ENCODE measurements at places on chromosomes 7 and 10.

DNA sequence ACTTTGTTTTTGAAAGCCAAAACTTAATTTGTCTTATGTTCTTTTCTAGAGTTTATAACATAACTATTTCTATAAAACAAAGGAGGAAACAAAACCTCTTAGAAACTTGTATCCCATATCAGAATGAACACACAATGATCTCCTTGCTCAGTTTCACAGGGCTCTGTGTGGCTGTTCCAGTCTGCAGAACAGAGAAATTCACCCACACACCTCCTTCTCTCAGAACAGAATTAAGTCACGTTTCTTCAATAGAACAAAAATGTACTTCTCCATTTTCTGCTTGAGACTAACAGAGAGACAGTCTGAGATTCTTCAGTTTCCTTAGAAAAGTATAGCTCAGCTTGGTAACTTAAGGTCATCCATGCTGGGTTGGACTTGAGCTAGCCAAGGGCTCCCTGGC lies 15.8 kb upstream of the DOCK1 start:
- no peak for DNase-seq

- DNase-seq: no peak
Measured at GRCh38 chr10:84214612-84215235, 10.6 kb downstream of the LRIT2 start.

GRCh38 chr10:3592424-3592823 lies 192.6 kb downstream of the KLF6 start:
- no peak for DNase-seq

GRCh38 chr7:17054206-17054605 lies 172.4 kb upstream of the AGR3 start:
- no peak for DNase-seq

GRCh38 chr10:101777619-101778145 lies 1.8 kb upstream of the FGF8 start:
- no peak for DNase-seq

GRCh38 chr7:44268671-44269070 lies 56.7 kb downstream of the CAMK2B start:
- no peak for DNase-seq

DNA sequence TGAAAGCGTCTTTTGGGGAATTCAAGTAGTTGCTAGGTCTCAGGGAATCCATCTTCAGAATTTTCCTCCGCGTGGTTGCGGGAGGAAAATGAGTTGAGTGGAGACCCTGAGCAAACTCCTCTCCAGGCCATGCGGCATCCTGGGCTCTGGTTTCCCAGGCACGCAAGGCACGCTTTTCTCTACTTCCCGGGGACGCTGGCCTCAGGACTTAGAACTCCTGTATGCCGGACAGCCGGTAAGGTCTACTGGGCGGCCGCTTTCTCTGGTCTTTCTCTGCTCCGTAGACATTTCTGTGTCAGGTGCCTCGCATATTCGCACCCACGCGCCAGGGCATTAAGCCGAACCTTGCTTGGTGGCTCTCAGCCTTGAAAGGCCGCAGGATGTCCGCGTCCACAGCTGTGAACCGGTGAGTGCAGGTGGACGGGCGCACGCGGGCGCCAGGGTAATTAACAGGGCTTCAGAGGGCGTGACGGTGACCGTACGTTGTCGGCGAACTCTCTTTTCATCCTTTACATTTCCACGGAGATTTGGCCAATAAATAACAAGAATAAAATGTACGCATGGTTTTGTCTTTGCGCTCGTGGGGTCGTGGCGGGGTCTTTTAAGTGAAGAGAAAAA lies 992 bp upstream of the RBM20 start:
- no peak for DNase-seq

DNA sequence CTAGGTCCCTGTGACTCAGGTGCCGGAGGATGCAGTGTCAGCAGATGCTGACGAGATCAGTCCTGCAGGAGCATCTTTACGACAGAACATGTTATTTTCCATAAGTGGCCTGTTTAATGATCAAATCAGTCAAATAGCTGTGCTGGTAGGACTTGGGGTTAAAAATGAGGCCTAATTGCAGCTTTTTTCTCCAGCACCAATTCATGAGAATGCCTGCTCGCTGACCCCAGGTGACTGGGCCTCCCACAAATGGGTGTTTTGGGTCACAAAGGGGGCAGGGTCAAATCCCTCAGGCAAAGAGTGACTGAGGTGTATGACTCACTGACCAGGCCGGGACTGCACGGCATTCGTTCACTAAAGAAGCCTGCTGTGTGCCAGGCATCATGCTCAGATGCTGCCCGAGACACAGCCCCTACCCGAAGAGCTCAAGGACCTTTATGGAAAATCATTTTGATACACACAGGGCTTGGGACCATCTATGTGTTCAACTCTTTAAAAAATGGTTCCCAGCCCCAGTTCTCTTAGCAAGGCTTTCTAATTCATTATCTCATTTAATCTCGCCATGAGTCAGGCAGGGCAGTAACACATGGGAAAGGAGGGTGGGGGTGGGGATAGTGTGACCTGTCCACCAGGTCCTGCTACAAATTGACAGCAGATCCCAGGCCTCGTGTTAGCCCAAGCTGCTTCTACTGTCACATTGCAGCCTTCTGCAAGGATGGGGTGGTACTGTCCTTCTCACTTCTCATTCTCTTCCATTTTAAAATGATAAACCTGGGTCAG lies 21.1 kb downstream of the ZNF775 start:
- DNase-seq: no peak

DNA sequence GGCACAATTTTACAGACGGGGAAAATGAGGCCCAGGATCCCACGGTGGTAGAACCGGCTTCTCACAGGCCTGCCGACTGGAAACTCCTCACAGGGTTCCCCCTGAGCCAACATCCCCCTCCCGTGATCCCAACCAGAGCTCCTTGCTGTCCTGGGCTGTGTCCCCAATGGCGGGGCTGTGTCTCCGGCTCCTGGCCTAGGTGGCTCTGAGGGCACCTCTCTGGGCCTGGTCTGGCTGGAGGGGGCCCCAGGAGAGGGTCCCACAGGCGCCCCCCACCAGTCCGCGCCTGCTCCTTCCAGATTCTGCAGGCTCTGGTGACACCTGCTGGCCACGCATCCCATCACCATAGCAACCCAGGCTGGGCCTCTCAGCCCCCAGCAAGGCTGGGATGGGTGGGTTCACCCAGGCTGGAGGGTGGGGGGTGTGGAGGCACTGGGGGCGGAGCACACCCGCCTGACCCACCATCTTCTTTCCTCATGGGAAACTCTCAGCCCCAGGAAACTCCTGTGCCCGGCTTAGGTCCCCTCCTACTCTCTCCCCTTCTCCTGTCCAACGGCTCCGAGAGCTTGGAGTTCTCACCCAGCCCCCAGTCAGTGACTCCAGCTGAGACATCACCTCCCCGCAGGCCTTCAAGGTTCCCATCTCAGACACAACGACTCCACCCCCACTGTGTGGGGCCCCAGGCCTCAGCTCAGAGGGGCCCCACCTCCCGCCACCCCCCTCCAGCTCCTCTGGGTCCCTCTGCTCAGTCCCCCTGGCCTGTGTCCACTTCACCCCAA lies 27.1 kb upstream of the TNRC18 start:
- DNase-seq: peak; percentile 68

DNA sequence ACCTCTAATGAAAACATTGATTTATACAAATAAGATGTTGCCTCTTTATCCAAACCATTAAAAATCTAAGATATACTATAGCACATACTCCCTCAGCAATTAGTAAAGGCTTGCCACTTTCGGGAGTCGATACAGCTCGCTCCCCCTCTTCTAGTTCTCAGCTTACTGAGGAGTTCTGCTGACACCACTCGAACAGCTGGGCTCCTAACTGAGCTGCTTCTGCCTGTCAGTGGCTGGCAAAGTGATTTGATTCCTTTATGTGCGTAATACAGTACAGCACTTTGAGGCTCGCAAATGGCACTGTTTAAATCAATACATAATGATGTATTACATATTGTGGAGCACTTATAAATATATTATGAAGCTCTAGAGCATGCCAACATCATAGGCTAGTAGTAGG lies 241.8 kb downstream of the CREB5 start:
- DNase-seq: no peak

GRCh38 chr10:118563373-118563890 lies 32.0 kb downstream of the PRLHR start:
- no peak for DNase-seq

GRCh38 chr7:138204982-138205298 lies 128.7 kb downstream of the AKR1D1 start:
- no peak for DNase-seq

GRCh38 chr10:119026301-119027110 lies 3.0 kb upstream of the NANOS1 start:
- DNase-seq: peak; percentile 4

- DNase-seq: no peak
Measured at GRCh38 chr10:2905851-2906250, 161.5 kb upstream of the PFKP start.

GRCh38 chr10:32163071-32163761 lies 107.0 kb upstream of the KIF5B start:
- no peak for DNase-seq

DNA sequence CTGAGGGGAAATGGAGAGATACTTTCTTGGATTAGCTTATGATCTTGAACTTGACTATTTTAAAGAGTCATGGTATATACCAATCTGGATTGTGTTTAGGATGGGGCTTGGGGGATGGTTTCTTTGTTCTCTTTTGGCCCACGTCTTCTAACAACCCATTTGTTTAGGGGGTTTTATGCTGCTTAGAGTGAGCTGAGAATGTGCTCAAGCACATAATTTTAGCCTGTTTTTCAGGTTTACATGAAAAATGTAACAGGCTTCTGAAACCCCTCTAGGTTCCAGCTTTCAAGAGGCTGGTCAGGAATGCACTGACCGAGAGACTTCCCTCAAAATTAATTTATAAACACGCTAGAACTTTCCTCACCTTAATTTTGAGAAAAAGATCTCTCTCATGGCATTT lies 94.3 kb downstream of the AUTS2 start:
- DNase-seq: no peak

- DNase-seq: no peak
Measured at GRCh38 chr7:88307823-88308222, 1.1 kb upstream of the STEAP4 start.

- DNase-seq: no peak
Measured at GRCh38 chr7:157499121-157499834, 162.5 kb downstream of the DNAJB6 start.

DNA sequence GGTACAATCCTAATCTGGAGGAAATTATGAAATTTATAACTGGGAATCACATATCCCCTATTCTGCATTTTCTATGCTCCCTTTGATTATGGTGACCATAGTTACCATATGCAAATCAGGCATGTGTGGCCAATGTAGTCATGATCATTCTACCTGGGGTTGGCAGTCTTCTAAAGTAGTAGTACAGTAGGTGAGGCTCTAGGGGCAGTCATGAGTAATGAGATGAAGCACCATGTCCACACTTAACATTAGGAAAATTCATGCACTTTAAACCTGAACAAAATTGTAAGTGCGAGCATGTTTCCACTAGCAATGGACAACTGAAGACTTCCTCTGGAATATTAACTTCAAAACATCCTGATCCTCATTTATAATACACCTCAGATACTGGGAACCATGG lies 545.9 kb downstream of the SUGCT start:
- no peak for DNase-seq

GRCh38 chr7:134009314-134010110 lies 117.6 kb upstream of the LRGUK start:
- DNase-seq: no peak

DNA sequence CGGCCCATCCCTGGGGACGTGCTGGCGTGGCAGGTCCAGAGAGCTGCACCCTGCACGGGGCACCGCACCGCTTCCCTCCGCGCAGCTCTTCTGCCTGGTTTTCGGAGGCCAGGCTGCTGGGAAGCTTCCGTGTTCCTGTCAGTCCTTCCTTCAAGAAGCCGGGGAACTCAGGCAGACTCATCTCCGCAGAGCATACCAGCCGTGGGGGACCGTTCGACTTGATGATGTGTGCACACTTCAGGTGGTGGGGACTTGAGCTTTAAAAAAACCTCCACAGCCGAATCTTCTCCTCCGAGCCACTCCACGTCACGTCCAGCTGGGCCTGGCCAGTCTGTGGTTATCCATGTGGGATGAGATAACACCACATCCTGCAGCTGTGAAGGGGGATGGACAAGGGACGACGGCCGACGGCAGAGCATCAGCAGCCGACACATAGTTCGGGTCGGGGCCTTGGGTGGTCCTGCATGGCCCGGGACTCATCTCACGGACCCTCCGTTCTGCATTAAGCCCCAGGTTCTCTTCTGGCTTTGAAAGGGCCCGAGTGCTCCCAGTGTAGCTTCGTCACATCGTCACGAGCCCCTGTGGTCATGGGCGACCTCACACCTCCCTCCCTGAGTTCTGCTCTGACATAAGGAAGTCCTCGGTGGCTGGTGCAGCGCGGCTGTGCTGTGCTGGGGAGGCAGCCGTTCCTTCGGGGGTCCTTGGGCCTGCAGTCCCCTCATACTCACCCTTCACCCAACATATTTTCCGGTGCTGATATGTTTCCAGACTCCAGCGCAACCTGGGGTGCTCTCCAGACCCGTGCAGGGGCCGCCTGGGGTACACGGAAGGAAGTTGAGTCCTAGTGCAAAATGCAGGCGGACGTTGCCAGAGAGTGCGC lies 4.5 kb upstream of the BHLHA15 start:
- DNase-seq: no peak

- peak; percentile 98 for DNase-seq
Measured at GRCh38 chr7:56106108-56107073, at the start of gene CHCHD2. TSS of gene CHCHD2 (minus strand) at chr7:56106476. CDS start at chr7:56106413, 63 bp downstream.

DNA sequence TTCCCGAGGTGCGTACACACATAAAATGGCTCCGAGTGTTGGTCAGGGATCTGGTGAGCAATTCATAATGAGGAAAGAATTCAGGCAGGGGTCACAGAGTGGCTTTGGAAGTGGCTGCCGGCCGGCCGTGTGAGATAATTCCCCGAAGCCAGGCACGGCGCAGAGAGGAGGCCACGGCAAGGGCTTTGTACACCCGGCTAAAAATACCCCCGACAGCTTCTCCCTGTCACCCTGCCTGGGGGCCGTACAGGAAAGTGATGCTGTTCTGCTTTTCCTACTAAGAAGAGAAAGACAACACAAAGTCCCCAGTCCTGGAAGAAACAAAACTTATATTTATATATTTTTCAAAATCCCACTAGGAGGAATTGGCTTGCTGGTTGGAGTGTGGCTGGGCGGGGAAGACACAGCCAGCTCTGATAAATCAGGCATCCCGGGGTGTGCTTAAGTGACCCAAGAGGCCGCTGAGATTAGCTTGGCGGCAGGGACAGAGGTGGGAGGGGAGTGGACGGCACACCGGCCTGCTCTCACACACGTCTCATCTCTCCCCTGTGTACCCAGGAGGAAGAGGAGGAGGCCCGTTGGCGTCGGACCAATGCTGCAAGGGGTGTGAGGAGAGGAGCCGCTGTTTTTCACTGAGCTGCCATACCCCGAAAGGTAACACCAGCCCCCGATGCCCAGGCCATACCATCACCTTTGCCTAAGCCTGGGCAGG lies 70.5 kb downstream of the ZMIZ1 start:
- DNase-seq: peak; percentile 80

GRCh38 chr10:74891053-74891452 lies 64.7 kb downstream of the KAT6B start:
- no peak for DNase-seq

DNA sequence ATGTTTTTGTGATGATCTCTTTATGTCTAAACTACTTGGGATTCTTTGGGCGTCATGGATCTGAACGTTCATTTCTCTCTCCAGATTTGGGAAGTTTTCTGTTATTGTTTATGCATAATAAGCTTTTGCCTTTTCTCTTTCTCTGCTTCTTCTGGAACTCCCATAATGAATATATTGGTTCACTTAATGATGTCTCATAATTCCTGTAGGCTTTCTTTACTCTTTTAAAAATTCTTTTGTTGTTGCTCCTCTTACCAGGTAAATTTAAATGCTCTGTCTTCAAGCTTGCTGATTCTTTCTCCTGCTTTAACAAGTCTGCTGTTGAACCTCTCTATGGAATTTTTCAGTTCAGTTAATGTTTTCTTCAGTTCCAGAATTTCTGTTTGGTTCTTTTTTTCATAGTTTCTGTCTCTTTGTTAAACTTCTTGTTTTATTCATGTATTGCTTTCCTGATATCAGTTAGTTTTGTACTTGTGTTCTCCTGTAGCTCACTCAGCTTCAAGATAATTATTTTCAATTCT lies 317.5 kb downstream of the PLXDC2 start:
- DNase-seq: no peak
